Hematopoietic multipotent progenitor cell treated with erythropoietin and hydrocortisone succinate and interleukin-3 and kit ligand, for 8 days (in vitro differentiated cells): ENCODE measurements at places on chromosomes 6 and 20.

DNA sequence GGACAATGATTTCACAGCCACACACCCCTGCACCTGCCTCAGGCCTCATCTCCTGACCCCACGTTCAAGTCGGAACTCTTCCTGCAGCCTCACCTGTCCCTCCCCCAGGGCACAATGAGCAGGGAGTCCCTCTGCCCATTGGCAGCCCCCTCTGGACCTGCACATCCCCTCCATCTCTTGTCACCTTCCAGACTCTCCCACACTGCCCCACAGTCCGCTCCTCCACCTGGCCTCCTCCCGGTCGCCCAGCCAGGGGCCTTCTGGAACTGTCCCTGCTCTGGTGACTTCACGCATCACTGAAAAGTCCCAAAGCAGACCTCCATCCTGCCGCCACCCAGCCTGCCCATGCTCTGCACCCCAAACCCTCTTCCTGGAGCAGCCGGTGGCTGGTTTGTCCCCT lies 4.7 kb downstream of the CTSZ start:
- DNase-seq: no peak

DNA sequence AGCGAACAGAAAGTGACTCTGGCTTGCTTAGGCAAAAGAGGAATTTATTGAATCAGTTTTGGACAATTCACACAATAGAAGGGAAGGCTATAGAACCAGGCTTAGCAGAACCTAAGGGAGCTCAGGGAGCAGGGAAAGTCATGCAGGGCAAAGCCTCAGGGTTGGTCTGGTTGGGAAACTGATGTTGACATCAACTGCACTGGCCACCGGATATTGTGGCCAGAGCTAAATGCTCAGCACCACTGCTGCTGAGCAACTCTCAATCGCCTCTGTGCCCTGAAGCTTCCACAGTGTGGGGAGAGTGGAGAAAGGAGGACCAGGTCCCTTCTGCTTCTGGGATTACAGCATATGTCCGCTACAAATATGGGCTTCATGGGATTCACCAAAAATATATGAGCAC lies 93.3 kb upstream of the GCM1 start:
- DNase-seq: no peak

- no peak for DNase-seq
Observed at GRCh38 chr6:44415873-44416502, 28.5 kb downstream of the CDC5L start.

DNA sequence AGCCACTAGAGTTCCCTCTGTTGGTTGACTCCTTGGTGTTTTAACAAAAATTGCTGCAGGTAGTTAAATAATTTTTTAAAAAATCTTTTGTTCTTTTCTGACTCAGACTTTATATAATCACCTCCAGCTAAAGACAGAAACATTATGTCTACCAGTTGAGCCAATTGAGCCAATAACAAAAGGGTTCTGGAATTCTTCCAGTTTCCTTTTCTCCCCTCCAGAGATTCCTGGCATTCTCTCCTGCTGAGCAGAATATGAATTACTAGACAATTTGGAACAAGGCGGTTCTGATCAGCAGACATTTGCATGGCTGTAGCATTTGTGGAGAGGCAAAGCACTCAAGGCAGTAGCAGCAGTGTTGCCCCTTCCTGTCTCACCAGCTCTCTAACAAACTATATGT lies 144.0 kb upstream of the SLC35B3 start:
- DNase-seq: no peak

DNA sequence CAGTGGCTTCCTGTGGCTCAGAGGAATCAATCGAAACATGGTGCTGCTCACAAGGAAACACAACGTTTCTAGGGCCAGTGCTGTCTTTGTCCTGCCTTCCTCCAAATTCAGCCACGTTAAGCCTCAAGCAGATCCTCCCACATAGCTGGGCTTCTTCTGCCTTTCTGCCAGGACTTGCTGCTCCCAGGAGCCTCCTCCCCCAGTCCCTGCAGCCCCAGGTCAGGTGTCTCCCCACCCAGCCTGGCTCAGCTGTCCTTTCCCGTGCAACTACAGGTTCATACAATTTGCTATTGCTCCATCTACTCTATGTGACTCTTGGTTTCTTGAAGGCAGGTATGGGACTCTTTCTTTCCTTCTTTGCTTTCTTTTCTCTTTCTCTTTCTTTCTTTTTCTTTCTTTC lies 215.3 kb upstream of the RNF24 start:
- DNase-seq: no peak

DNA sequence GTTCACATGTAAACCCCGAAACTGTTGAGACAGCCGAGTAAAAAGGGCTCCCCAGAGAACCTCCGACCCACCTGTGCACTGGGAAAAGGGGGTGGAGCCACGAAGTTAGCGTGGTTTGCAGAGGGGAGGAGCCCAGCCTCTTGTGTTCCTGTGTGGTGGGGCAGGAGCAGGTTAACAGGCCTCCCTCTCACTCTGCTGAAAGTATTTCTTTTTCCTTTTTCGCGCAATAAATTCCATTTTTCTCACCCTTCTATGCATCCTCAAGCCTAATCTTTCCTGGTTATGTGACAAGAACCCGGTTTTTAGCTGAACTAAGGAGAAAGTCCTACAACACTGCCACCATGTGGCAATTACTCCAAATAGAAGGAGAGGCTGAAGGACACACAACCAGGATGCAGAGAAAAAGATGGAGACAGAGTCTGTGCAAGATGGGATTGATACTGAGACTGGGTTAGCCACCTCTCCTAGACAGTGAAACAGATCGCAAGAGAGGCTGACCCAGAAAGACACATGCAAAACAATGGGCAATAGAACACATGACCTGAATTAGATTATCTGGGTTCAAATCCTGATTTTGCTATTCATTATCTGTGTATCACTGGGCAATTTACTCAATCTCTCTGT lies 168.7 kb upstream of the PRSS16 start:
- DNase-seq: peak; percentile 77

- DNase-seq: no peak
Observed at GRCh38 chr6:71209206-71209605, 79.4 kb upstream of the OGFRL1 start.

DNA sequence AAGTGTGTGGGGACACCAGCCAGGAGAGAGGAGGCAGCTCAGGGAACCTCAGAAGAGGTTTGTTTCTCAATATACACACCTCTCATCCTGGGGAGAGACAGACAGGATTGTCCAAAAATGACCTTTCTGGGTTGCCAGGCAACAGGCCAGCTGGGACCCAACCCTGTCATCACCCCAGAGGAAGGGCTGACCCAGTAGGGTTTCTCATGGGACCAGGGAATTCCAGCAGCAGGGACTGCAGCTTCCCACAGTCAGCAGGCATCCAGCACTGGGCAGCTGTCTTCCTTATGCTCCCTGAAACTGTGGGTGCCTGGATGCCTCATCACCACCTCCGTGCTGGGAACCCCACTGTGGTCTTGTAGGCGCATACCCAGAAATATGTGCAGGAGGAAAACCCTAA lies 1.3 kb downstream of the C20orf202 start:
- DNase-seq: no peak

- no peak for DNase-seq
Observed at GRCh38 chr20:48329676-48330664, 497.8 kb downstream of the PREX1 start.

DNA sequence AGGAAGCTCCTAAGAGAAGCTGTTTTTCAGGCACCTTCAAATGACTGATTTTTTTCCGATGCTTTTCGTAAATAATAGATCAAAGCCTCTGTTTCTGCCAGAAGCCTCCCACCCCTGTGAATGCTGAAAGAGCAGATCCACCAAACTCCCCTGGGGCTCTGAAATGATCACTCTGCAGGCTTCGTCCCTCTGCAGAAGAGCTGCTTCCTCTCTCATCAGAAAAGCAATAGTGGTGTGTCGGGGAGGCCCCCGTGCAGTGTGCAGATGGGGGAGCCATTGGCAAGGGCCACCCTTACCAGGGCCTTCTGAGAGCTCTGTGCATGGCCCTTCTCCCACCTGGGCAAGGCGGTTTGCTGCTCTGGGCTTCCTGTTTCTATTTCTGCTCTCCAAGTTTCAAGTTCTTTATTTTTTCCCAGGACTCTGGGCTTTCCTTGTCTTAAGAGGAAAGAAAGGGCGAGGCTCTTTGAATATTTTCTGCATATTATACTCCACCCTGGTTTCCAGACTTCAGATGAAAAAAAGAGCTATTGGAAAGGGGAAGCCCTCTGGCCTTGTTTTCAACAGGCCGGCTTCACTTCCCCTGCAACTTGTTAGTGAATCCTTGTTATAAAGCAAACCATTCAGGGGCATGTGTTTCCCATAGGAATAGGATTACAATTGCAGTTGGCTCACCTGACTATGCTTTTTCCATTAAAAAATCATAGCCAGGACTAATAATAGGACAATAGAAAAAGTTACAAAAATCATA lies 155.2 kb downstream of the TTLL2 start:
- no peak for DNase-seq

- no peak for DNase-seq
Observed at GRCh38 chr20:61755971-61756845, 309.5 kb downstream of the TAF4 start.

GRCh38 chr20:23048283-23049200 lies 930 bp downstream of the THBD start:
- DNase-seq: peak; percentile 64

GRCh38 chr6:44917430-44917829 lies 410.7 kb upstream of the RUNX2 start:
- DNase-seq: no peak

DNA sequence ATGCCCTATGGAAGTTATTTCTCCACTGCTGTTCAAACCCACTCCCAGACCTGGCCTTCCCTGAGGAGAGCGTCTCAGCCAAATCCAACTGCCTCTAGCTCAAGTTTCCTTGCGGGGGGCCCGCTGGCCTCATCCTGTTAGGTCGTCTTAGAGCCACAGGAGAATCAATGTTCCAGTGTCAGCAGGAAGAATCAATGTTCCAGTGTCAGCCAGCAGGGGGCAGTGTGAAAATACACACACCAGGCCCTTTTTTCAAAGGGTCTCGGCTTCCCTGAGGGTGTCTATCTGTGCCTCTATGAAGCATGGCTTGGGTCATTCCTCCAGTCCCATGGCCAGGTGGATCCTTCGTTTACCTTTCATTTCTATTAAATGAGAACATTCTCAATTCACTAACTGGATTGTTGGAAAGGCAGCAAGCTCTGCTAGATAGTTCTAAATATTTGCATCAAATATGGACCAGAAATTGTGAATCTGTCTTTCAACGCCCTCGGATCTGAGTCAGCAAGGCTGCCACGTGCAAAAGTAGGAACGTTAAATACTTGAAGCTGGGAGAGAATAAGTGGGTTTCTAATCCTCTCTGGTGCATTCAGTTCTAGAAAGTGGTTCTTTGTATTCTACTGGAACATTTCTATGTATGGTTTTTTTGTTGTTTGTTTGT lies 19.2 kb downstream of the PRND start:
- DNase-seq: peak; percentile 48
